CD4-positive, alpha-beta T cell treated with Interleukin-6 at 100 ng/mL for 8 hours (primary cell): ENCODE measurements at places on chromosomes 2 and 18.

DNA sequence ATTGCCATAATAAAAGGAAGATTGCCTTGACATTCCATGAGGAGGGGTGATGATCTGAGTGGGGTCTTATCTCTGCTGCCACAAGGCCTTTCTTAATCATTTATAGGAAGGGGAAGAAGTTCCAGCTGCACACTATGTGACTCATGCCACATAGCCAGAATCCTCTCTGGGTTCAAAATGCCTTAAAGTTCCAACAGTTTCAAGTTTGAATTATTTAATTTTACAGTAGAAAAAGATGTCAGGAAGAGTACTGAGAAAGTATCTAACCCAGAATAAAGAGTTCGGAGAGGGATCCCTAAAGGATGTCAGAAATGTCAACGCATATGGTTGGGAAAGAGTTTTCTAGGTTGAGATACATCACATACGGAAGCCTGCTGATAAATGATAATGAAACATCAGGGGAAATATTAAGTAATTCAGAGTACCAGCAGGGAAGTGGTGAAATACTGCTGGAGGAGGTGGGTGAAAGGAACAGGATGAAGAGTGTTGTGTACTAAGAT, 999.9 kb downstream of the TSN start:
- no peak for DNase-seq

DNA sequence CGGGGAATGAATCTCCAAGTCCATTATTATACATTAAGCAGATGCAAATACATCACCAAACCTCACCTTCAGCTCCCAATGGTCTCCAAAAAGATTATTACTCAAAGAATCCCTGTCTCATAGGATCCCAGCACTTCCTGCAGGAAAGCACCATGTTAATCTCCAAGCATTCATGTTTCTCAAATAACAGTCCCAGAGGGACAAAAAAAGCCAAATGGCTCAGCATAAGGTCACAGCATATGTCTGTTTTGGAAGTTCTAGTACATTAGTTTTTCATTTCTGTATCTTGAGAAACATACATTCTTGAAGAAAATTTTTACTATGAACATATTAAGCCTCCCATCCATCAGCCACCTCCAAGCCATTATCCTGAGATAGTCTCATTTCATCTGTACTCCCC, 103.3 kb downstream of the METTL4 start:
- no peak for DNase-seq

DNA sequence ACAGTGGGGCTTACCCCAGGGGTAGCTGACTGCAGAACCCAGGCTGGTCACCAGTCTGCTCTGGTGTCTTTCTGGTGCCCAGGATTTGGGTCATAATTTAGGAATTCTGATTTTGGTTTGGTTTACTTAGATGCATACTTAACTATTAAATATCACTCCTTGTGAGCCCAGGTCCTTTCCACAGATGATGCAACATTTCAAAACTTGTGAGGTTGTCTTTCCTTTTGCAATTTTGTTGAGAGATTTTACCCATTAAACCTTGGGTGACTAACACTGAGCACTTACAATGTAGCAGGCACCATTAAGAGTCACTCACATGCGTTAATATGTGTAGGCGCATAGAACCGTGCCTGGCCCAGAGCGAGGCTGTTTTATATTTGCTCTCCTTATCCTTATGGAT, 61.8 kb upstream of the RPL31 start:
- DNase-seq, result no peak

- DNase-seq, result no peak
Measured at GRCh38 chr2:135975702-135976101, 9.7 kb downstream of the DARS1 start.

GRCh38 chr2:222823183-222823930, 37.5 kb upstream of the ACSL3 start:
- no peak for DNase-seq

DNA sequence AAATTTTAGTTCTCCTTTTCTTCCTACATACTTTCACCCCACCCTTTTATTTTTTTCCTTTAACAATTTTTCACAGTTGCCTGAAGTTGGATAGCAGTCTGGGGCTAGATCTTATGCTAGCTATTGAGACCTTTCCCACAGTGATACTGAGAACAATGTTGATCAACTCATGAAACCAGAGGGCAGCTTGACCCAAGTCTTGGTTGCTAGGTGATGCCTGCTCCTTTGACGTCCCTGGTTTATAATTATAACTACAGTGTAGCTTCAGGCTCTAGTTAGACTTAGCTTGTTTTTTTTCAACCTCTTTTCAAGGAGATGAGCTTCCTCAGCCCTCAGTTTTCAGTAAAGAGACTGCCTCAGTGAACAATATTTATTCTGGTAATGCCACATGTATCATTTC, 648.5 kb downstream of the IRS1 start:
- no peak for DNase-seq

- no peak for DNase-seq
Measured at GRCh38 chr2:69798909-69799526, 30.4 kb upstream of the GMCL1 start.

DNA sequence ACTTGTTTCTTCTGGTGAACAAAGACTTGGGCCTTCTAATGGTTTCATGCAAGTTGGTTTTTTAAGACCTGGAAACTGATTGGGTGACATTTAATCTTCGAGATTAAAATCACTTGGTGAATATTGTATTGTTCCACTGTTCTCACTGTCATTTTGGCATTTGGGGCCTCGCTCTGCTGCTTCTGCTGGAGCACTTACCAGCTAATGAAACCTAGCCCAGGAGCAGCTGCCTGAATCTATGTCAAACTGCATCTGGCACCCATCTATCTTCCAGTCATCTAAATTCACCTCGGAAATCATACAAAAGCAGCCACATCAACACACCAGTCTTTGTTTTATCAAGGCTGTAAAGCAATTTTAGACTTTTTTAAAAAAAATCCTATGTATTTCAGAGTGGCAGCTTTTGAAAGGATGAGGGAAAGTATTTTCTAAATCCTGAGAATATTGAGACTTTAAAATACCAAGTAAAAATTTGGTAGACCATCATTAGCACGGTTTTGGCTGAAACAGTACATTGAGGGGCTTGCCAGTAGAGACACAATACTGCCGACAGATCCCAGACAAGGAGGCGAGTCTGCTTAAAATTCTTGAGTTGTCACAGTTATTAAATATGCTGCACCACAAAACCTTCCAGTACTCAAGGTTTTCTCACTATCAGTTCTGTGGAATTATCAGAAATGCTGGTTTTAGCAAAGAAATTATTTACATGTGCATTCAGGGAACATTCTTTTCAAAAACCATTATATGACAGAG, 26.1 kb upstream of the SERTAD2 start:
- DNase-seq, result no peak

GRCh38 chr2:207437136-207437523, 92.6 kb upstream of the CREB1 start:
- DNase-seq, result no peak

GRCh38 chr18:649341-649740, 8.1 kb upstream of the TYMS start:
- DNase-seq, result no peak

- DNase-seq, result no peak
Measured at GRCh38 chr2:237702441-237703391, 75.3 kb downstream of the LRRFIP1 start.

DNA sequence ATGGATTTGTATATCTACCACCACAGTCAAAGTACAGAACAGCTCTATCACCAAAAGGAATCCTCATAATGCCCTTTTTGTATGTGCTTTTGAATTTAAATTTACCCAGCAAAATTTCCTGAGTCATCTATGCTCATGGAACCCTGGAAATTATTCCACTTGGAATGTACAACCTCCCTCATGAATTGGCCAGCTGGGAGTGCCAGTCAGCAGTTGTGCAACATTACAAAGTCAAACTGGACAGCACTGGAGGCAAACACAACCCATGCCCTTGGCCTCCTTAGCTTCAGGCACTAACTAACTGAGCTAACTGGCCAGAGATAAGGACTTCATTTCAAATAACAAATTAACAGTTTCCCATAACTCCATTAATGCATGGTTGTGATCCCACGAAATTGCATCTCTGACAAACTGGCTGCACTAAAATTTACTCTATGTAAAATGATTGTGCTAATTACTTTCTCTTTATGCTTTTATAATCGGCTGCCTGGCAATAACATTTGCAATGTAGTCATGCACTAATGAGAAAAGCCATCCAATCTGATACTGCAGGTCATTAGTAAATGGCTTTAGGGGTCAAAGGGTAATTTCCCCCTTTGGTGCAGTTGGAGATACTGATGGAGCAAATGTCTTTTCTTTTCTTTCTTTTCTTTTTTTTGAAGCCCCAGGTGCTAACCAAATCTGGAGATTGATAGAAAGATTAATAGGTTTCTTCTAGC, 270.5 kb downstream of the ACTR3 start:
- DNase-seq, result no peak

- no peak for DNase-seq
Measured at GRCh38 chr18:9322744-9323143, 11.8 kb upstream of the TWSG1 start.

- DNase-seq, result no peak
Measured at GRCh38 chr2:44819061-44819460, 122.4 kb upstream of the SIX3 start.

DNA sequence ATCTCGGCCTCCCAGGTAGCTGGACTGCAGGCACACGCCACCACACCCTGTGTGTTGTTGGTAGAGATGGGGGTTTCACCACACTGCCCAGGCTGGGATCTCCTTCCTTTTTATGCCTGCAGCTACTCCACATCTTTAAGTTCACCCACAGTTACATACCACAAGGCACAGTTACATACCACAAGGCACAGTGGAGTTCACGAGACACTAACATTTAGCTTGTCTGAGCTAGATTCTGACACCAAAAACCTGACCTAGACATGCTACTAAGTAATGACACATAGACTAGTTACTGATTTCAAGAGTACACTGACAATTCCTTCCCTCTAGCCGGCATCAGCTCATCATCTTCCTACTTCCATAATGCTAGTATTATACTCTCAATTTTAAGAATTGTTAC, 4.3 kb downstream of the POLR2D start:
- no peak for DNase-seq

GRCh38 chr2:230569298-230569697, 143.3 kb upstream of the CAB39 start:
- DNase-seq, result no peak

GRCh38 chr2:238128534-238129001, 9.9 kb upstream of the KLHL30 start:
- no peak for DNase-seq

DNA sequence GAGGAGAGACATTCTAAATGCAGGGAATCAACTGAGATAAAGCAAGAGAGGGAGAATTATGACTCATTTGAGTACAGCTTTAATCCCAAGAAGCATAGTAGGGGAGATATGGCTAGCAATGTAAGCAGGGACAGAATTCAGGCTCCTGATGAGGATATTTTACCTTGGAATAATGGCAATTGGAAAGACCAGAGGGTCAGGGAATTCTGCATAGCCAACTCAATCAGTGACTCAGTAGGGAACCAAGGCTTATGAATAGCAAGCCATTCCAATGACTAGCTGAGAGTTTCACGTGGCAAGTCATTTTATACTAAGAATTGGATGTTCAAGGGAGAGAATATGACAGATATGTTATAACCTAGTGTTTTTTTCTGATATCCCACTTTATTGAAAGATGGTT, 563.8 kb upstream of the NETO1 start:
- DNase-seq, result no peak

DNA sequence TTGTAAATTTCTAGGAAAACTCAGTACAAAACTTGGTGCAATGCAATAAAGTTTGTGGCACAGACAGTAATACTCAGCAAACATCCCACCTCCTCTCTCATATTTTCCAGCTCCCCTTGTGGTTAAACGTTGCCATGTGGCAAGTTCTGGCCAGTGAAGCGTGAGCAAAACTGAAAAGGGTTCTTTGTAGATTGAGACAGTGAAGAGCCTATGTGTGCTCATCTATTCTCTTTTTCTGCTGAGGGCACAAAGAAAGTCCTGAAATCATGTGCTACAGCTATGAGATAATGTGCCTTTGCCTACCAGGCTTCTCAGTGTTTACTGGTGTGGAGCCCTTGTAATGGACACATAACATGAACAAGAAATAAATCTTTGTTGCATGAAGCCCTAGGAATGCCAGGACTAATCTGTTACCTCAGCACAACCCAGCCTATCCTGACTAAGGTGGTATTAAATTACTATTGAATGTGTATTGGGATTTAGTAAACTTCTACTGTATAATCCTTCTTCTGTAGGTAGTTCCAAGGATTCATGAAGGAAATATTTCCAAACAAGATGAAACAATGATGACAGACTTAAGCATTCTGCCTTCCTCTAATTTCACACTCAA, 13.0 kb upstream of the TYMS start:
- no peak for DNase-seq

DNA sequence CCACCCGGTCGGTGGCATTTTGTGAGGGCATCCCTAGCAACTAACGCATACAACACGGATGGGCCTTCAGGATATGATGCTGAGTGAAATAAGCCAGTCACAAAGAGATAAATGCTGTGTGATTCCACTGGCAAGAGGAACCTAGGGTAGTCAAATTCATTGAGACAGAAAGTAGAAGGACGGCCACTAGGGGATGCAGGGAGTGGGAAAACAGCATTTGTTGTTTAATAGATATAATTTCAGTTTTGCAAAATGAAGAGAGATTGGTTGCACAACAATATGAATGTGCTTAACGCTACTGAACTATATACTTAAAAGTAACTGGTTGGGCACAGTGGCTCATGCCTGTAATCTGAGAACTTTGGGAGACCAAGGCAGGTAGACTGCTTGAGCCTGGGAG, 112.9 kb downstream of the AFF3 start:
- no peak for DNase-seq

DNA sequence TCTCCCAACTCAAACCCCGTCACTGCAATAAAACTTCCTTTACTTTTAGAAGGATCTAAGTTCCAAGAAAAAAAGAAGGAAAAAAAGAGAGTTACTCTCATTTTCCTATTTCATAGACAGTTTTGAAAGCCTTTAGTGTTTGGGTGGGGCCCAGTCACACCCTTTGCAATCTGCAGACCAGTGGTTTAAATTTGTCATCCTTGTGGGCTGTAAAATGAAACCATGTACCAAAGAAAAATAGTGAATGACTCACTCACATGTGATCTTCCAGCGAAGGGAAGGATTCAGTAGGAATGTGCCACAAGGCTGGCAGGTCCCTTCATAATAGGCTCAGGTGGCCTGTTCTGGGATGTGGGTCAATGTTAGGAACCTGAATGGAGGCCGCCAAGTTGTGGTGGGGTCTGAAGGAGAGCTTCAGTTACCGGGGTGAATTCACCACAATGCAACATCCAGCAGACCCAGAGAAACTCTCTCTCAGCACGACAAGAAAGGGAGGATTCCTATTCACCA, 28.3 kb downstream of the ANXA4 start:
- DNase-seq, result peak; percentile 7

GRCh38 chr18:12452784-12453183, 45.1 kb downstream of the PRELID3A start:
- no peak for DNase-seq

GRCh38 chr2:113891265-113891959, 1.5 kb downstream of the ACTR3 start:
- DNase-seq, result no peak

GRCh38 chr2:176812246-176812775, 400.3 kb upstream of the HNRNPA3 start:
- DNase-seq, result no peak

DNA sequence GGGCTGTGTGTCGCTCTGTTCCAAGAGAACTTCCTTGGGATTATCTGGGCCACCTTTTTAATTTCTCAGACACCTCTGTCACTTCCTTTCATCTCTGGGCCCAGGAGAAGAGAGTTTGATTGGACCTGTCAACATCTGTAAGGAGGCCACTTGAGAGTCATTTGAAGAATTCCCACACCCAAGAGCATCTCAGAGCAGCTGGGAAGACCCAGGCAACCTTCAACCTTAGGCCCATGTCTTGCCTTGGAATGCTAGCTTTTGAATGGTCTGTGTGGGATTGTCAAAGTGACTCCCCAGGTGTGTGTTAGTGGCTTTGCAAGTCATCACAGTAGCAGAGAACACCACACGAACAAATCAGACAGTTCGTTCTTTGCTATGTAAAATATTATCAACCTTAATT, 280.3 kb downstream of the CYRIA start:
- no peak for DNase-seq
